Endothelial cell of umbilical vein (primary cell): ENCODE measurements at places on chromosomes 7 and 10. TPM values are rescaled to one million over a fixed set of nuclear protein-coding genes. Genes with fewer than 3 reads are reported as not detected.

ANKRD30A gene
- not detected in 2 replicates for total RNA-seq

NPY4R gene
- not detected in 2 replicates for total RNA-seq

H2BK1 gene
- total RNA-seq: not detected in 2 replicates

PLA2G12B gene
- total RNA-seq: not detected in 2 replicates

SLC39A12 gene
- not detected in 2 replicates for total RNA-seq

ZWINT gene
- total RNA-seq: 69.6 and 76.4 TPM in 2 replicates

CDH23 gene
- not detected in 2 replicates for total RNA-seq

HABP2 gene
- total RNA-seq: not detected in 2 replicates

TEX47 gene
- not detected in 2 replicates for total RNA-seq

KAZALD1 gene
- 2.9 and 3.3 TPM in 2 replicates for total RNA-seq

SFTPA1 gene
- not detected in 2 replicates for total RNA-seq

AKR1C4 gene
- total RNA-seq: not detected in 2 replicates

DNA sequence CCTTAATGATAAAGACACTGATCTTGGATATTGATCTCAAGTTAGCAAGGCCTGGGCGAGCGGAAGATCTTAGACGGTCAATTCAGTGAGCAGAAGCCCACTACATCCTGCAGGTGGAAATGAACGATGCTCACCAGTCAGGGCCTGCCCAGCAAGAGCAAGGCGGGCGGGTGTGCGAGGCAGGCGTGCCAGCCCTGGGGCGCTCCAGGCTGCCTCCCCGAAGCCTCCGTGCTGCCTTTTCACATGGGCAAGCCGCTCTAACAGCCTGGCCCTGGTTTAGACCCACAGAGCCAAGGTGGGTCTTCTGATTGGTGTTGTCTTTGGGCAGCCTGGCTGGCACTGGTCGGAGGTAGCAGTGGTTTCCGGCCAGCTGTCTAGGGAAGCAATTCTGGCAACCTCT, 475.1 kb upstream of the FOXK1 start:
- no peak for DNase-seq

DNA sequence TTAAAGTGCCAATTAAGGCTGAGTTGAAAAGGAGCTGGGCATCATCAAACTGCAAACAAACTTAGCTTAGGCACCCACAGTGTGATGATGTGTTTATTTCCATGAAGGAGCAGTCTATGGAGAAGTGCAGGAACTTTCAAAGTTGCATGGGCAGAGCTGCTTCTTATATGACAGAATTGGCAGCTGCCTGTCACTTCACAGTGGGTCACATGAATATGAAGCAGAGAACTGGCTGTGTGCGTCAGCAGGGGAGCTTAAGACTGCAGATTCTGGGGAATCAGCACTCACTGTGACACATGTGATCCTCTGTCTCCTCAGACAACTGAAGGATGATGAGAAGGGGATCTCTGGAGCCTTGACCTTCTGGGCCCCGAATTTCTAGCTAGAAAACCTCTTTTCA, 36.6 kb downstream of the RBM28 start:
- DNase-seq: no peak

GRCh38 chr7:134370135-134370534, 53.4 kb upstream of the SLC35B4 start:
- no peak for DNase-seq

DNA sequence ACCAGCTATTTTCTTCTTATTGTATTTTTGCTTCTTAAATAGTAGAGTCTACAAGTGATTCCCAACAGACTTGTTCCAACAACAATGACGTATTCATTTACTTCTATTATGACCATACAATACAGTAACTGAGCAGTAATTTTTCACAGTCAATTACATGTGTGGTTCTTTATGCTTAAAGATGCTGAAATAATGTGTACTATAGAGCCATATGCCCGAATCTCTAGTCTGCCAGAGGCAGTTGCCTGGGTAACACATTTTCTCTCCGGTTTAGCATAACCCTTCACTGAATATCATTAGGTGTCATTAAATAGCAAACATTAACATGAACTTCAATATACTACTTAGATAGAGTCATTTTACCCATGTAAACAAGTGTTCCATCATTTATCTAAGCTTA, 75.0 kb downstream of the SLC25A13 start:
- no peak for DNase-seq

DNA sequence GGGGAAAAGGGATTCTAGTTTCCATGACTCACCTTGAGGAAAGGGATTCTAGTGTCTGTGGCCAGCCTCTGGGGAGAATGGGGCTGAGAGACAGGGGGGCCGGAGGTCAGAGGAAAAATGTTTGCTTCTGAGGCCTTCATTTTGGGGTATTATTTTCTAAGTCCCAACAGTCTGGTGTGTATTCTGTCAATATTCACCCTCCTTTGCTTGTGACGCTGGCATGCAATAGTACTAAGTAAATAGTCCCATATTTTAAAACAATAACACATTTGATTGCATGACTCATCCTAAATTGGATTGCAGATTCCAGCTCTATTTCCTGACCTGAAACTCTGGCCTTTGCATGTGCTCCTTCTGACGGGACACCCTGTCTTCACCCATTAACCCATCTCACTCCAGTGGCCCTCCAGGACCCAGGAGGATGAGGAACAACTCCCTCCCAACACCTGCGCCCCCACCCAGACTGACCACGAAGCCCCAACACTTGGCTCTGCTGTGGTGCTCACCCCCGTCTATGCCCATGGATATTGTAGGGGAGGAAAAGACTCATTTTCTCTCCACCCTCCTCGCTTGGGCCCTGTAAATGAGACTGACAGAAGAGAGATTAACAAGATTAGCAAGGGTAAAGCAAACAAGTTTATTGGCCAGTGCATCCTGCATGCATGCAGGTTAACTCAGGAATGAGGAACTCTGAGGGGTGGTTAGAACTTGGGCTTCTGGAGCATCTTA, 495.6 kb upstream of the KLF6 start:
- peak; percentile 68 for DNase-seq

DNA sequence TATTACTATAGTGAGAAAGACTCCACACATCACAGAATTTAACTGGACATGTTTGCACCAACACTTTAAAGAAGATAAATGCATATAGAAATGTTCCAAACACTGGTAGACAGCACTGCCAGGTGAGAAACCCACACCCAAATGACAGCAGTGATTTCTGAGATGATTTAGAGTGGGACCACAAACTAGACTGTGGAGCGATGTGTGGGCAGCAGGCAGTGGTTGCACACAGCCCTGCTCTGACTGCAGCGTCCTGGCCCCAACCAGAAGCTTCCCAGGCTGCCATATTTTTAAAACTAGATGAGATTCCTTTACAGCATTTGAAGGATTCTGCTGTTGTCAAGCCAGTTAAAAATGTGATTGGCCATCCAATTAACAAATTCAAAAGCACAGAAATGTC, 47.7 kb upstream of the COMMD3 start:
- DNase-seq: no peak

GRCh38 chr10:35420044-35420443, 83.7 kb downstream of the CCNY start:
- peak; percentile 47 for DNase-seq

DNA sequence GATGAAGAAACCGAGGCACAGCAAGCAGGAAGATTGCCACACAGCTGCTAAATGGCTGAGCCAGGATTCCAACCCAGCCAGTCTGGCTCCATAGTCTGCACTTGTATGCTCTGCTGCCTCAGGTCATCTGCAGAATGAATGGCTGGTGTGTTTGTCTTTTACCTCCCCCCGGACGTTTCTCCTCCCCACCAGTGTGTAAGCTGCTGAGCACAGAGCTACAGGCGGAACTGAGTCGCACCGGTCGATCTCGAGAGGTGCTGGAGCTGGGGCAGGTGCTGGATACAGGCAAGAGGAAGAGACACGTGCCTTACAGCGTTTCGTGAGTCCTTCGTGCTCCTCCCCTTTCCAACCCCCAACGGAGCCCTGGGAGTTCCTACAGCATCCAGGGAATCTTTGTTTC, 2.6 kb downstream of the CNPY4 start:
- DNase-seq: no peak

DNA sequence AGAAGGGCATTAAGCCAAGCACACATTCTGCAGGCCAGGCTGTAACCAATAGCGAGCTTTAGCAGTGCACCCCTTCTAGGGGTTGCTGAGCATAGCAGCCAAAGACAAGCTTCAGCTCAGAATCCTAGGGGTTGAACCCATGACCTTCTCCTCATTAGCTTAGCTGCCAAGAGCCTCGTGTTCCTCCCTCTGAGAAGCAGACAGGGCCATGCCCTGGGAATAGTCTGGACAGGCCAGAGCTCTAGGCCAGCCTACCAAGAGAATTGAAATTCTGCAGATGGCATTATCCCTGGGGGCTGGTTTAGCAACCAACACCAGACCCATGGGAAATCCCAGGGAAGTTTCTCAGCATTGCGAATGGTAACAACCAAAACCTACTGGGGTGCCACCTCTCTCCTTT, 77.2 kb downstream of the PLXNA4 start:
- no peak for DNase-seq

DNA sequence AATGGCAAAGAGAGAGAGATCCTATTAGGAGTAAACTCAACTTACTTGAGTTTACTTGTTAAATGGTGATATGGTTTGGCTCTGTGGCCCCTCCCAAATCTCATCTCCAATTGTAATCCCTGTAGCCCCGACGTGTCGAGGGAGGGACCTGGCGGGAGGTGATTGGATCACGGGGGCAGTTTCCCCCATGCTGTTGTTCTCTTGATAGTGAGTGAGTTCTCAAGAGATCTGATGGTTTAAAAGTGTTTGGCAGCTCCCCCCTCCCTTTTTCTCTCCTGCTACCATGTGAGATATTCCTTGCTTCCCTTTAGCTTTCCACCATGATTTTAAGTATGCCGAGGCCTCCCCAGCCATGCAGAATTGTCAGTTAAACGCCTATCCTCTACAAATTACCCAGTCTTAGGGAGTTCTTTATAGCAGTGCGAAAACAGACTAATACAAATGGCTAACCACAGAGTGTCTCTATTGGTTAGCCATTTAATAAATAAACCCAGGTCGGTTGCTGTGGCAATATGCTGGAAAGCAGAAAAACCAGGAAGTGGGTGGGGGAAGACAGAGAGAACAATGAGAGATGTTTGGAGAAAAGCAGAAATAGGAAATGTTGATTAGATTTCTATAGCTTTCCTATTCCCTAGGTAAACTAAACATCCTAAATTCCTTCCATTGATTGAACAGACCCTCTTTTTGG, 3.0 kb upstream of the STMP1 start:
- DNase-seq: peak; percentile 88

GRCh38 chr7:155209478-155210319, 88.0 kb upstream of the INSIG1 start:
- no peak for DNase-seq

GRCh38 chr7:158416283-158416933, 171.2 kb downstream of the PTPRN2 start:
- no peak for DNase-seq

DNA sequence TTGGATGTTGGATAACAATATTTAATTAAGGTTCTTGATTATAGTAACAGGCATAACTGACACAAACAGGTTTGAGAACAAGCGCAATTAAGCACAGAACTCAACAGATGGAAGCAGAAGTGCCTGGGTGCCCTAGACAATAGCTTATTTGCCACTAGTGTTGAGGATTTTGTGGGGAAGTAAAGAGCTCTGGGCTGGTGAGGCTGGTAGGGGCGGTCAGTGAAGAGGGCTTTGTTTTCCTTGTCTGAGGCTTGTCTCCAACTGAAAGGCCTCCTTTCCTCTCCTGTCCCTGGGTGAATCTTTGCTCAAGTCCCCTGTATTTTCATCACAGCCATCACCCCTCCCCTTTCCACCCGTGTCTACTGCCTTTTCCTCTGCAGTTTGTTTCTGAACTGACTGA, 104.6 kb downstream of the KAT6B start:
- no peak for DNase-seq

GRCh38 chr7:86339051-86339450, 304.7 kb upstream of the GRM3 start:
- DNase-seq: no peak

- DNase-seq: no peak
Measured at GRCh38 chr7:42627626-42628025, 284.2 kb downstream of the C7orf25 start.

DNA sequence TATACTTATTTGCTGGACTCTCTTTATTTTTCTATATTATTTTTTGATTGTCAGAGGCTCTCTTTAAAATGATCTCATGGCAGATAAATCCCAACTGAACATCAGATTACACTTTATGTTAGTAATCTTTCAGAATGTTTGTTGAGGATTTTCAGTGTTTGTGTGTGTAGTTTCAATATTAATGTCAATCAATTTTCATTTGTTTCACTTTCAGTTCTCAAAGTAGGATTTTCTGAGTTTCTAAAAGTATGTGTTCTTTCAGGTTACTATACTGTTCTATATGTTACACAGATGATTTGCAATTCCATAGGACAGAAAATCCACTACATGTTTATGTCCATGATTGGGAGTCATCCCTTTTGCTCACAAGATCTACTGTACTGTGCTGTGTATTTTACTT, 311.9 kb upstream of the POT1 start:
- DNase-seq: no peak

GRCh38 chr10:116992183-116992582, 12.8 kb downstream of the SHTN1 start:
- DNase-seq: no peak

DNA sequence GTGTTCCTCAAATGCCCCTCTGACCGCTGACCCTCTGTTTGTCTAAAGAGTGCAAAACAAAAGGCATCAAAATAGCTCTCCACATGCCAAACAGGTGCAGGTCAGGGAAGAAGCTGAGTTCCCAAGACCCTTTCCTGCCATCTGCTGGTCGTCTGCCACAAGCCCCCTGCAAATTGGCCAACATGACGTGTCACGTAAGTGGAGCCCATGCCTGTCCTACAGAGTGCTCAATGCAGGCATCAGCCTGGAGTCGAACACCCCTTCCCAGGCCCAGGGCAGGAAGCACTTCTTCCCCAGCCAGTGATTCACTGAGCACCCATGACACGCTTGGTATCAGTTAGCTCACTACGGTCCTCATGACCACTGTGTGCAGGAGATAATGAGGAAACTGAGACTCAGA, 14.1 kb downstream of the TMEM72 start:
- DNase-seq: no peak

- no peak for DNase-seq
Measured at GRCh38 chr10:86372784-86373239, 6.2 kb upstream of the GRID1 start.

GRCh38 chr7:128209229-128210035, 31.6 kb upstream of the LEP start:
- DNase-seq: peak; percentile 77

DNA sequence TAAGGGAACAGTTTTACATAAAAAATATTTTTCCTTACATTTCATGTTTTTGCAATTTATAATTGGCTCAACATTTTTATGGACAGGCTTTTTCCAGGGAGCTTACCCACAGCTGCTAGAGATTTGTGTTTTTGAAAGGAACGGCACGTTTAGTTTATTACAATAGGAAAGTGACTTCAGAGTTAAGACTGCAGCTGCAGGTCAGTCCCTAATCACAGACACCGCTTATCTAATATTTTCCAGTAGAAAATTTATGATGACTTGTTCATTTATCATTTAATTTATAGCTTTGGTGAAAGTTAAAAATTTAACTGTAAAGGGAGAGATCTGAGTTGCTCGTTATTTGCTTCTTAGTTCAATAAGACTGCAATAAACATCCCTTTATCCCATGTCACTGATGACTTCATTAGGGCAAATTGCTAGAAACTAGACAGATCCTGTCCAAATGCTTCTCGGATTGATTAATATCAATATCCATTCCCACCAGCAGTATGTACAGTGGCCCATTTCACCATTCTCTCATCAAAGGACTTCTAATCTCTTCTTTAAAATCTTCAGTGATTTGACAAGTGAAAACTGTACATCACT, 97.0 kb upstream of the ODAD2 start:
- DNase-seq: peak; percentile 78

GRCh38 chr7:159050704-159051103, 94.0 kb downstream of the VIPR2 start:
- DNase-seq: no peak

- DNase-seq: no peak
Measured at GRCh38 chr7:38675494-38676106, 44.4 kb upstream of the AMPH start.

GRCh38 chr7:47685712-47686376, 103.9 kb upstream of the TNS3 start:
- no peak for DNase-seq
